NCI-H524 (cell line): ENCODE measurements at places on chromosomes 7 and 10.

DNA sequence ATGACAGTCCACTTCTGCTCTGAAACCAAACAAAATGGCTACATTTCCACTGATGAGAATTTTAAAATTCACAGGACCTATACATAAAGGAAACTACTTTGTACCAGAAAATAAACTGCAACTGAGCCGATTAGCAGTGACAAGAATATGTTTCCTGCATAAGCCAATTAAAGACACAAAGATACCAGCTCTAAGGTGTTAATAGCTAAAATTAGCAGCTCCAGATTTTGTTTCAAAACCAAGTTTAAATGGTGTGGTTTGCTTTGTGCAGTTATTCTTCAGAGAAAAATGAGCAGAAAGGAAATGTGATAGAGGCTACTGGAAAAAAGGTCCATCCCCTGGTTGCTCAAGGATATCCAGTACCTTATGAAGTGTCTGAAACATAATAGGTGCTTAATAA, 123.2 kb downstream of the ANK3 start:
- no peak for DNase-seq

- DNase-seq: peak; percentile 82
Observed at GRCh38 chr7:106031300-106032035, 68.4 kb downstream of the CDHR3 start.

DNA sequence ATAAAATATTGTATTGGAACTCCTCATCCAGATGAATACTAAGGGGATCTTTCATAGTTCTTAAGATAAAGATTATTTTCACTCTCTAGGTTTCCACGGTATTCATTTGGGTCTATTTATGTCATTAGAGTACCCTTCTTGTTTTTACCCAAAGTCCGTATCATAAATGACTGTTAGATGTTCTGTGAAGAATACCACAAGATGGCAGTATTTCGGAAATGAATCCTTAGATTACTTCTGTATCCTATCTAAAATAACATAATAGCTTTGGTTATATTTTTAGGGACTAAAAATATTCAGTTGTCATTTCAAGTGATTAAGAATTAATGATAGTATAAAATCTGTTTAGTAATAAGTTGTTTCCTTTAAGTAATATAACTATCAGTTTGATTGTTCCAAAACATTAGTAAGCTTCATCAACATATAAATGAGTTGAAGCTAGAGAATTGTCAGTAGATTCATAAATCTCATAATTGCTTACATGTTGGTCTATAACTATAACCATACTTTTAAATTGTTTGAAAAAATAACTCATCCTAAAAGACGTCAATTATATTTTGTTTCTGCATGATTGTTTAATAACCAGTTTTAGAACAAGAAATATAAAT, 337.5 kb upstream of the KCND2 start:
- DNase-seq: no peak

- DNase-seq: no peak
Observed at GRCh38 chr7:19587291-19587690, 121.5 kb downstream of the POLR1F start.

DNA sequence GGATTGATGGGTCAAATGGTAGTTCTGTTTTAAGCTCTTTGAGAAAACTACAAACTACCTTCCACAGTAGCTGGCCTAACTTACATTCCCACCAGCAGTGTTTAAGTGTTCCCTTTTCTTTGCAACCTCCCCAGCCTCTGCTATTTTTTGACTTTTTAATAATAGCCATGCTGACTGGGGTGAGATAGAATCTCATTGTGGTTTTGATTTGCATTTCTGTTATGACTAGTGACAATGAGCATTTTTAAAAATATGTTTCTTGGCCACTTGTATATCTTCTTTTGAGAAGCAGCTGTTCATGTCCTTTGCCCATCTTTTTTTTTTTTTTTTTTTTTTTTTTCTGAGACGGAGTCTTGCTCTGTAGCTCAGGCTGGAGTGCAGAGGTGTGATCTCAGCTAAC, 155.2 kb upstream of the BMPER start:
- DNase-seq: no peak

DNA sequence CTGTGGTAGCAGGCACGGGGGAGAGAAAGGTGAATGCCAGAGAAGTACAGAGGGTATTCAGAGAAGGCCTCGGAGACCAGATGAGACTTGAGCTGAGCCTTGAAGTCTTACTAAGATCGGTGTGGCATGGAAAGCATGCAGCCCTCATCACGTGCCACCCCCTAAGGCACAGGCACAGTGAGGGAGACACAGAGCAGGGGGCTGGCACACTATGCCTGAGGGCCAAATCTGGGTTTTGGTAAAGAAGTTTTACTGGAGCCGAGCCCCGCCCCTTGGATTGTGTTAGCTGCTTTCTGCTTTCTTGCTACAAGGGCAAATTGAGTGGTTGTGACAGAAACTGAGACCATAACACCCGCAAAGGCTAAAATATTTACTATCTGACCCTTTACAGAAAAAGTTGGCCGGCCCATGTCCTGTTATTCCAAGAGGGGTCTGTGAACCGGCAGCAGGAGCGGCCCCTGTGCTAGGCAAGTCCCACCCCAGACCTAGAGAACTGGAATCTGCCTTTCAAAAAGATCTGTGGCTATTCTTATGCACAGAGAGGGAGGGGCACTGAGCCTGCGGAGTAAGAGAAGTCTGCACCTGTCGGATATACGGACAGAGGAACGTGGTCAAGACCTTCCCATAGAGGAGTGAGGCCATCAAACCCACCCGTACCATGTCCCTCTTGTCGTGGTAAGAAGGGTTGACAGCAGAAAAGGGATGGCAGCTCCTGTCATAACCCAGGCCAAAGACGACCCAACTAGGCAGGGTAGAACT, 109.3 kb upstream of the RHEB start:
- no peak for DNase-seq

DNA sequence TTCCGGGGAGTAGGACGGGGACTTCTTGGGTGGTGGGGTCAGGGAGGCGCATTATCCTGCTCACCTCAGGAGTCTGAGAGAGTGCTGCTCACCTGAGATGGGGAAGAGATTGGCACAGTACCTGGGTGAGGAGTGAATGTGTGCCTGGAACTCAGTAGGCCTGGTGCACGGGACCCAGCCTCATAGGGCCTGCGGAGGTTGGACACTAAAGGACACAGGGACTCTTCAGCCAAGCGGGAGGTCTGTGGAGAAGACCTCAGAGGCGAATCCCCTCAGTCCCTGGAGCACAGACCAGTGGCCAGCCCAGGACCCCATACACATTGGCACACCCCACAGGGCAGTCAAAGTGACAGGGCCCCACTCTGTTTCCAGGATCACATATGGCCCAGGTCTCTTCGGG, 73.2 kb downstream of the OAT start:
- DNase-seq: no peak

- DNase-seq: peak; percentile 45
Observed at GRCh38 chr10:123858077-123858681, 33.4 kb downstream of the CPXM2 start.

- peak; percentile 20 for DNase-seq
Observed at GRCh38 chr7:66894463-66895080, 26.5 kb upstream of the TMEM248 start.

GRCh38 chr10:29084681-29085307, 204.1 kb upstream of the LYZL1 start:
- no peak for DNase-seq

DNA sequence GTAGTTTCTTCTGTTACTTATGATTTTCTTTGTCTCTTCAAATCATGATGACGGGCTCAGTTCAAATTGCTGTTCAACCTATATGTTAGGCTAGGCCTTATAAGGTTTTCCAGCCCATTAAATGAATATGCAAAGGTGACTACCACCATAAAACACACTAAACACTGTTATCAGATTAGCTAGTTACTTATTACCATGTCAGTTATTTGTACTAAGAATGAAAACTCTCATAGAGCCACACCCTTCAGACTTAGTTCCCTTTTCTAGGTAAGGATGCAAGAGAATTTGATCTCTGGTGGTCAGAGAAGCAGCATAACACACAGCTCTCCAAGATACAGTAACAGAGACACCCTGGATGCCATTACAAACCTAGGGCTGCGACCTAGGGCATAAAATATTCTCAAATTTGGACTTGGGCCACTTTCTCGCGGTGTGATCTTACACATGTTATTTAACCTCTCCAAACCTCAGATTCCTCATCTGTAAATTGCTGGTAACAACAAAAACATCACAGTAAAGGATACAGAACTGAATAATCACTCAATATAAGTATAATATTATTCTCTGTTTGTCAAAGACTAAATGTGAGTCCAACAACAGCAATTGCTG, 35.6 kb downstream of the ANKMY2 start:
- no peak for DNase-seq

- DNase-seq: no peak
Observed at GRCh38 chr10:88413412-88413811, 169.7 kb downstream of the RNLS start.

DNA sequence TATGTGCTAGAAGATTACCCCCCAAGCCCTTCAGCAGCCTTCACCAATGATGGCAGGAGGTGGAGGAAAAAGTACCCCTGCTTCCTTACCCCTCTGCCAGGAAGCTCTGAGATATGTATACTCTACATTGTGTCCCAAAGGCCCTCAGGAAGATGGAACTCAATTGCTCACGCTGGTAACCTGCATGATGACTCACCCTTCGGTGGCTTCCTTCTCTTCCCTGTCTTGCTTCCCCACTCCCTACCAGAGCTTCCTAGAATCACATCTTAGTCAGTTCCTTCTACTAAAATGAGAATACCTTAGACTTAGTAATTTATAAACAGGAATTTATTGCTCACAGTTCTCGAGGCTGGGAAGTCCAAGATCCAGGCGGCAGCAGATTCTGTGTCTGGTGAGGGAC, 405.6 kb downstream of the TYW1 start:
- DNase-seq: no peak

GRCh38 chr10:21675157-21675796, 141.2 kb downstream of the MLLT10 start:
- no peak for DNase-seq

DNA sequence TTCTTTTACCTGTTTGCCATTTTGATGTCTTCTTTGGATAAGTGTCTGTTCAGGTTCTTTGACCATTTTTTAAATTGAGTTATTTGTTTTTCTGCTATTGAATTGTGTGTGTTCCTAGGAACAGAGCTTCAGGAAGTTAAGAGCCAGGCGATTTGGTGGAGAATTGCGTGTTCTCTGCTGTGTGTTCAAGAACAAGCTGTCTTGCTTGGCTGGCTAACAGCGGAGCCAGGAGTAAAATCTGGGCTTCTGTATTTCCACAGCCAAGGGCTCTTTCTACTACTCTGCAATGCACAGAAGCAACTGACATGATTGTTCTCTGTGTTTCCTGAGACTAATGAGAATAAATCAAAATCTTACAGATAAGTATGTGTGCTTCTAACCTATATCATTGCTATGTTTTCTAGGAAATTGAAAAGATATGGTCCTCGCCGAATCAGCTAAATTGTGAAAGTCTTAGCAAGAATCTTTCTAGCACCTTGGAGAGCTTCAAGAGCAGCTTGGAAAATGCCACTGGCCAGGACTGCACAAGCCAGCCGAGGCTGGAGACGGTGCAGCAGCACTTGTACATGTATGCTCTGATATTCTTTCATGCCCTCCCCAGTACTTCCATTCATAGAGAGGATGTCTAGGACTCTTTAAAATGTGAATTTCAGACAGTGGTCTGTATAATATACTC, 124.2 kb downstream of the ABCA13 start:
- no peak for DNase-seq

- DNase-seq: no peak
Observed at GRCh38 chr7:93651603-93652159, 77.2 kb upstream of the CALCR start.

- DNase-seq: no peak
Observed at GRCh38 chr10:101766753-101767599, 8.9 kb downstream of the FGF8 start.

DNA sequence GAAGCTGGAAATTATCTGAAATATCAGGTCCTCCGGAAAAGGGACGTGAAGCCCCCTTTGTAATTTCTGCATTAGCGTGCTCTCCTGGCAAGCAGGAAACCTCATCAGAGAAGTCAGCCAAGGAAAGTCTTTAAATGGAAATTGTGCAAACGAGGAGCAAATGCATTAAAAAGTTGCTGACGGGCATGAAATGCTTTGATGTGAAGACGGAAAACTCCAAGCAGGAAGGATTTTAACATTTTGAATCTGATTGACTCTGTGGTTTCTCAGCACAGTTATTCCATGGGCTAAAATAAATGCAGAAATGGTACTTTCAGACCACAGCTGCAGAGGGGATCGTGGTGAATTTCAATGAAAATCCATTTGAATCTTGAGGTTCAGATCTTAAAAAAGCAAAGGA, 167.8 kb downstream of the AHR start:
- DNase-seq: no peak

GRCh38 chr7:2084781-2085505, 147.8 kb downstream of the MAD1L1 start:
- no peak for DNase-seq

DNA sequence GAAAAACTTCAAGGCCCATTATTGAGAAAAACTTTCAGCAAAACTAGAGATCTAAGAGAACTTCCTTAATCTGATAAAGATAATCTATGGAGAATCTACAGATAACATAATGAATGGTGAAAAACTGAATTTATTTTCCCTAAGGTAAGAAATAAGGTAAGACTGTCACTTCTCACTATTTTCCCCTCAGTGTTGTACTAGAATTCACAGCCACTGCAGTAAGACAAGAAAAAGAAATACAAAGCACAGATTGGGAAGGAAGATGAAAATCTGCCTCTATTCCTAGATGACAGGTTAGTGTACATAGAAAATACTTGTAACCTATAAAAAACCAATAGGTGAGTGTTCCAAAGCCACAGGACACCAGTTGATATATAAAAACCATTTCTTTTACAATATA, 220.7 kb upstream of the SHH start:
- DNase-seq: no peak

DNA sequence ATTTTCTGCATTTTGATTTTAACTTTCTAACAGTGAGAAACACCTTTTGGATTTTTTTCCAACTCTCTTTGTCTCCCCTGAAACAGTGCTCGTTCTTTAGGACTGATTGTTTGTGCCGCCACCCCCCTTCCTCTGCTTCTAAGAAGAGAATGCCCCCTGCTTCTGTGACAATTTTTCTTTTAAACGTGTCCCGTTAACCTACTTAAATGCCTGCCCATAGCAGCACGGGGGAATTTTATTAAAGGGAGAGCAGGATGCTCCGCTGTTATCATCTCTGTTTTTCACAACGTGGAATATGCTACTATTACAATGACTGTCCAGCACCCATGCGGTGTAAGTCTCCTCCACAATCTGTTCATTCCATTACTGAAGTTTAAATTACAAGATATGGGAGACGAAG, 67.8 kb downstream of the SVIL start:
- DNase-seq: no peak
